ENCODE measurements at places on chromosomes 12 and 14. TPM values are rescaled to one million over a fixed set of nuclear protein-coding genes. Genes with fewer than 3 reads are reported as not detected.

Gene CLEC1B
- total RNA-seq, result not detected

Gene KLRF2
- total RNA-seq, result not detected

Gene BEGAIN
- 6.1 TPM for total RNA-seq

Gene GDF3
- total RNA-seq, result not detected

Measured in A549 treated with dexamethasone at 1 μM for 4 hours (cell line).